Bladder microvascular endothelial cell (primary cell): ENCODE measurements at places on chromosomes 1 and 21. TPM values are rescaled to one million over a fixed set of nuclear protein-coding genes. Genes with fewer than 3 reads are reported as not detected.

Gene FCN3
- total RNA-seq: 0.32 TPM in 1 of 2 replicates, not detected in the other

Gene VANGL2
- total RNA-seq: not detected in 2 replicates

Gene TMEM61
- total RNA-seq: 0.06 TPM in 1 of 2 replicates, not detected in the other

Gene UCK2
- 59.9 and 72.8 TPM in 2 replicates for total RNA-seq

Gene MLLT11
- 1.1 and 2.0 TPM in 2 replicates for total RNA-seq

Gene LBR
- total RNA-seq: 76.7 and 156 TPM in 2 replicates

Gene RPAP2
- 3.4 and 16.7 TPM in 2 replicates for total RNA-seq

Gene AGMAT
- 0.16 and 0.50 TPM in 2 replicates for total RNA-seq

Gene PGLYRP4
- total RNA-seq: not detected in 2 replicates

Gene EXTL1
- not detected in 2 replicates for total RNA-seq

Gene CFAP74
- total RNA-seq: not detected in 2 replicates

Gene TFF3
- total RNA-seq: 4.5 and 107 TPM in 2 replicates

Gene COL24A1
- total RNA-seq: not detected in 2 replicates

Gene TEX38
- not detected in 2 replicates for total RNA-seq

Gene E2F2
- 1.9 and 2.8 TPM in 2 replicates for total RNA-seq

Gene OR2C3
- not detected in 2 replicates for total RNA-seq

Gene S100A8
- total RNA-seq: not detected in 2 replicates

Gene TPTE
- not detected in 2 replicates for total RNA-seq

Gene HSD11B1
- total RNA-seq: 0.32 TPM in 1 of 2 replicates, not detected in the other

Gene PPOX
- 13.7 and 15.4 TPM in 2 replicates for total RNA-seq

Gene PLEKHG5
- 31.6 and 52.8 TPM in 2 replicates for total RNA-seq

Gene ATP13A2
- 51.5 and 152 TPM in 2 replicates for total RNA-seq

Gene PGBD5
- 0.16 and 0.25 TPM in 2 replicates for total RNA-seq

Gene ZFP69
- total RNA-seq: 1.9 and 2.4 TPM in 2 replicates

Gene FMO1
- total RNA-seq: not detected in 2 replicates

Gene LCE1F
- not detected in 2 replicates for total RNA-seq

Gene RGS8
- under 0.01 TPM in 1 of 2 replicates, not detected in the other for total RNA-seq

Gene TNFRSF4
- total RNA-seq: 2.1 and 7.7 TPM in 2 replicates
